Brain (organoid and tissue), 16 donors: ENCODE measurements at places on chromosomes 12 and 14. TPM values are rescaled to one million over a fixed set of nuclear protein-coding genes. Genes with fewer than 3 reads are reported as not detected.

- no peak for DNase-seq
These were observed 6.9 kb downstream of the VEZT start for GRCh38 chr12:95224202-95225170.

Gene IL23A
- not detected for polyA plus RNA-seq

DNA sequence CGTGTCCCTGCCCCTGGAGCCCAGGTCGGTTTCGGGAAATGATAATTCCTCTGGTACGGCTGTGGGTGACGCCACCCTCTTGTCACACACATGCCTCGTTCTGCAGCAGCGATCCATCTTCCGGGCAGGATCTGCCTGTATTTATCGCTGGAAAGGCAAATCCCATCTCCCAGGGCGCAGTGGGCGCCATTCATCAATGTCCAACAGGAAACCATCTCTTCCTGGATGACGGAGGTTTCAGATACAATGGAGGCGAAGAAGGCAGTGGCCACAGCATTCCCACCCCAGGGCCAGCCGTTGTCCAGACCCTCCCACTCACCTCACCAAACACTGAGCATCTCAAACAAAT is 74.2 kb downstream of the NOC4L start:
- no peak for DNase-seq

- DNase-seq = peak; percentile 64
These were observed 63.5 kb upstream of the MBIP start for GRCh38 chr14:36383767-36384431.

Gene SLCO1B3
- polyA plus RNA-seq = not detected
